ENCODE measurements at places on chromosomes 16 and 17.

GRCh38 chr16:87556941-87557459 is 45.3 kb upstream of the JPH3 start:
- no peak for DNase-seq

- DNase-seq: no peak
These were observed 32.1 kb downstream of the CTU2 start for GRCh38 chr16:88738151-88739084.

GRCh38 chr17:44350733-44351226 is 5.7 kb downstream of the GRN start:
- DNase-seq: peak; percentile 28

DNA sequence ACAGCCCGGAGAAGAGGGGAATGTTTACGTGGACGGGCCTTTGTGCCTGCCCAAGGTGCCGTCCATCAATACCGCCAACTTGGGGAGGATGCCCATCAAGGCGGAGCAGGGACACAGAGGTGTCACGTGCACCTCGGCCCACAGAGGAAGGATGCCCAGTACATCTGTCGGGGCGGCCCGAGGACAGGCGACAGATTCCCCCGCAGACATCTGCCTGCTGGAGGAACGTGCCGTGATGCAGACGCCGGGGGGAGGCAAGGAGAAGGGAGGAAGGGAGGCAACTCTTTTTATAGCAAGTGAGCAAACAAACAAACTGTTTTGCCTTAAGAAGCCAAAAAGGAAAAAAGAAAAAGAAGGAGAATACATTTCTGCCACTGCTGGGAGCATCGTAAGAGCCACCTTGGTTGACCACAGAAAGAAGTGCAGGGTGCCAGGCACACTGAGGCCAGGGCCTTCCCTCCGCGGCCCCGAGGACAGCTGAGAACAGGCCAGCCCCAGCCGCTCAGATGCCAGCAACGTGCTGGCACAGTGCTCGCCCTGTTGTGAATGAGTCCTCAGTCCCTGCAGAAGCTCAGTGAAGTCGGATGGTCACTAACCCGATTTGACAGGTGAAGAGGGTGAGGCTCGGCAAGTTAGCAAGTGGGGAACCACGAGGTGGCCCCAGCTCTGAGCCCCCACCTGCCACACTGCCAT is 146.4 kb downstream of the RBFOX3 start:
- no peak for DNase-seq

DNA sequence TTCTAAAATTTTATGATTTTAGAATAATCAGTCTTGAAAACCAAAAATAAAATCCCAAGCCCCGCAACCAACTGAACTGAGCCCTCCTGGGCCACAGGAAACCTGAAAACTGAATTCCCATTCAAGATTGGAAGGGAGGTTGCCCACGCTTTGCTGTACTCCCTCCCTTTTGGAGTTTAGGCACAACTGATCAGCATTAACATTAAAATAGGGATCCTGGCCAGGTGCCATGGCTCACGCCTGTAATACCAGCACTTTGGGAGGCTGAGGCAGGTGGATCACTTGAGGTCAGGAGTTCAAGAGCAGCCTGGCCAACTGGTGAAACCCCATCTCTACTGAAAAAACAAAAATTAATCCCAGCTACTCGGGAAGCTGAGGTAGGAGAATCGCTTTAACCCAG is 52.7 kb upstream of the NETO2 start:
- no peak for DNase-seq

DNA sequence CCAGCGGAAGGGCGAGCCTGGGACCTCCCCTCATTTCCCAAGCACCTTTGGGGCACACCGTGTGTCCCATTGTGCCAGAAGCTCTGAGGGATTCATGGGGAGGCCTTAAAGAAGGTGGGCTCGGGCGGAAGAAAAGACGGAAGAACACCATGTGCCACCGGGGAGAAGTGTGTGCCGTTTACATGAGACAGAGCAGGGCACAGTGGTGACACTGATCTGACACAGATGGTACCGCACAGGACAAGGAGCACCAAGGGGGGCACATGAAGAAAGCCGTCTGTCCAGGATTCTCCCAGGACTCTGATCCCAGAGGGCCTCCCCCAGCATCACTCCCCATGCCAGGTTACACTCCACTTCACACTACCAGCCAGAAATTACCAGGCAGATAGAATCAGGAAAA is 128.7 kb upstream of the CHMP6 start:
- DNase-seq: no peak

- DNase-seq: no peak
These were observed 45.6 kb downstream of the KNOP1 start for GRCh38 chr16:19672378-19672777.

DNA sequence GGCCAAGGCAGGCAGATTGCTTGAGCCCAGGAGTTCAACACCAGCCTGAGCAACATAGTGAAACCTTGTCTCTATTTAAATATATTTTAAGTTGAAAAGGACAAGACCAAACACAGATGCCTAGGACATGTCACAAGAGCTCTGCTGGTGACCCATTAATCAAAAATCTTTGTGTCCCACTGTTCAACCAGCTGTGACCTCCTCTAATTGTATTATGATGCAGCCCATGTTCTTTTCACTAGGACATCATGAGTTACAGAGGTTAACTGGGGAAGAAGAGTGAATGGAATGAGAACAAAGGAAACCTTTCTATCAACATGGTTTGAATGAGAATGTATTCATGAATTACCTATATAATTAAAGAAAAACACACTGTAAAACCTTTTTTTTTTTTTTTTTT is 7.0 kb downstream of the EFTUD2 start:
- DNase-seq: no peak

DNA sequence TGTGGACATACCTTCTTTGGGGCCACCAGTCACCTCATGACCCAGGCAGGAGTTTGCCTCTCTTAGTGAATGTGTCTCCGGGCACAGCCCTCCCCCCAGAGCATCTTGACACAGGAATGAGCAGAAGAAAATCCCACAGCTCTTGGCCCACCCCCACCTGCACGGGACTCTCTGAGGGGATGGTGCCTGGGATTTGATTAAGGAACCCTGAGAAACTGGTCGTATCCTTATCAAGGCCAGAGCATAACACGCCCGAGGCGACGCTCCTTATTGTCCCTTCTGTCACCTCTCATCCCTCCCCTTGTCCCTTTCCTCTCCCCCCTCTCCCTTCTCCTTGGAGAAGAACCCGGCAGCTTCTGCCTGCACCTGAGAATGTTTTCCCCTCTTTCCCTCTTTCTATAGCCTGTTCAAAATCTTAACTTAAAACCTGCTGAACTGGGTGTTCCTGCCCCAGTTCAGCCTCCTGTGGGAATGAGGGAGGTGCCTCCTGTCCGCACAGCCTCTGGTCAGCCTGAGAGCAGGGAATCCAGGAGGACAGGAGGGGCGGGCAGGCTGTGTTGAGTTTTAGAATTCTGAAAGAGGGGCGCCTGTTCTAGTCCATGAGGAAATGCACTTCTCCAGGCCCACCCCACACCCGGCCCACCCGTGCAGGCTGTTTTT is 140.7 kb upstream of the PLCG2 start:
- no peak for DNase-seq

GRCh38 chr17:50589095-50589705 is 28.7 kb downstream of the CACNA1G start:
- DNase-seq: no peak

DNA sequence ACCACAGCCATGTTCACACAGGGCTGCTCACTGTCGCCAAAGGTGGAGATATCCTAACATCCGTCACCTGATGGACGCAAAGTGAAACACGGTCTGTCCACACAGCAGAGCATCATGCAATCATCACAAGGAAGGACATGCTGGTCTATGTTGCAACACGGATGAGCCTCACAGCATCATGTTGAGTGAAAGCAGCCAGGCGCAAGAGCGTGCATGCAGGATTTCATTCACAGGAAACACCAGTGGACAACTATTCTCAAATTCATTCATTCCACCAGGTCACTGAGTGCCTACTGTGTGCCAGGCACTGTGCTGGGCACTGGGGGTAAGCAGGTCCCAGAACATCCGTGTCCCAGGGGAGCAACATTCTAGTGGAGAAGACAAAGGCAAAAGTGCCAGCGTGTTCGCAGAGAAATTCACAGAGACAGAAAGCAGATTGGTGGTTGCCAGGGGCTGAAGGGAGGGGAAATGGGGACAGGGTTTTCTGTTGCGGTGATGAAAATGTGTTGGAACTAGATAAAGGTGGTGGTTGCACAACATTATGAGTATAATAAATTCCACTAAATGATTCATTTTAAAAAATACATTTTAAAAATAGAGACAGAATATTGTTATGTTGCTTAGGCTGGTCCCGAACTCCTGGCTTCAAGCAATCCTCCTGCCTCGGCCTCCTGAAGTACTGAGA is 22.7 kb upstream of the KCNJ12 start:
- DNase-seq: no peak

DNA sequence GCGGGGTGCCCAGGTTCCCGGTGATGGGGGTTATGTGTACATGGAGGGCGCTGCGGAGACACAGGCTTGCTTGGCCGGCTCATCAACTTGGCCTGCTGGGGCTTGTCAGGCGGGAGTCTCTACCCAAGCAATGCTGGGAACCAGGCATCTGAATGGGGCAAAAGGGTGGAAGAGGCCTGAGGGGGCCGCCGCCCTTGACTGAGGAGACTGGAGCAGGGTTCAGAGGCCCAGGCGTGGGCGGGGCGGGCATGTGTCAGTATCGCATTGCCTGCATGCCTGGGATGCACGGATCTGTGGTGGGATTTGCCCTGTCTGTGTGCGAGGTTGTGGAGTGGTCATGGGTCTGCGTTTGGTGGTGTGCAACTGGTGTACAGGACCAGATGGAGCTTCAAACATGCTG is 21.1 kb downstream of the ARHGAP23 start:
- no peak for DNase-seq

- DNase-seq: no peak
These were observed 3.4 kb downstream of the SLC38A10 start for GRCh38 chr17:81291662-81292061.

DNA sequence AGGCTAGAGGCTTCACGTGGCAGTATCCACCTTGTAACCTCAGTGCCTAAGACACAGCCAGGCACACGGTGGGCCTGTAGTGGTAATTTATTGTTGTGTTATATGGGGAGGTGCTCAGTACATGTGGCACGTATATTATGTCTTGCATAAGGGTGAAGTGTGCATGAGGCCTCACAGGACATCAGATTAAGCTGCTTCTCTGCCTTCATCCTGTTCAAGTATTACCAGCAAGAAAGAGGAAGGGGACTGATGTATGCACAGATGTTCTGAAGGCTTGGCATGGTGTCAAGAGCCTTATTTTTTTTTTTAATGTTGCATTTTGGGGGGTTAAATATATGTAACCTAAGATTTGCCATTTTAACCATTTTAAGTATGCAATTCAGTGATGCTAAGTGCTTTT is 71.6 kb downstream of the ABCC1 start:
- no peak for DNase-seq

DNA sequence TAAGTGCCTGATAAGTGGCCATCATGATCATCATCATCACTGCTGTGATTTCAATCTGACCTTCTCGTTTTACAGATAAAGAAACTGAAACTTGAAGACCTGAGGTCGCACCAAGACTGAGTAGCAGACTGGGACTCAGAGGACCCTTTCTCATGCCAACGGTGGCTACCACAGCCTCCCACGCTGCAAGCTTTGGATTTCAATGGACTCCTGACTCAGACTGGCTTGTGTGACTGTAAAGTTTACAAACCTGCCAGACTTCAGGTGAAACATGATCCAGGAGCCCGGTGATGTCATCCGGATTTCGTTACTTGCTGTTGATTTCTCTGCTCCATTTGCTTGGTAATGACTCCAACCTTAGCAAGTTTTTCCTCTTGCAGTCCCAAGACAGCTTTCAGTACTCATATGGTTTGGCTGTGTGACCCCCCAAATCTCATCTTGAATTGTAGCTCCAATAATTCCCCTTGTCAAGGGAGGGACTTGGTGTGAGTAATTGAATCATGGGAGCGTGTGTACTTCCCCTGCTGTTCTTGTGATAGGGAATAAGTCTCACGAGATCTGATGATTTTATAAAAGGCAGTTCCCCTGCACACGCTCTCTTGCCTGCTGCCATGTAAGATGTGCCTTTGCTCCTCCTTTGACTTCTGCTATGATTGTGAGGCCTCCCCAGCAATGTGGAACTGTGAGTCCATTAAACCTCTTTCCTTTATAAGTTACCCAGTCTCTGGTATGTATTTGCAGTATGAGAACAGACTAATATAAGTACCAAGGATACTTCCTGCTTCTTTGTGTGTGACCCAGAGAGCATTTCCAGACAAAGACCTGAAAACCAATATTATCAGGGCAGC is 26.7 kb upstream of the IRX6 start:
- DNase-seq: no peak

DNA sequence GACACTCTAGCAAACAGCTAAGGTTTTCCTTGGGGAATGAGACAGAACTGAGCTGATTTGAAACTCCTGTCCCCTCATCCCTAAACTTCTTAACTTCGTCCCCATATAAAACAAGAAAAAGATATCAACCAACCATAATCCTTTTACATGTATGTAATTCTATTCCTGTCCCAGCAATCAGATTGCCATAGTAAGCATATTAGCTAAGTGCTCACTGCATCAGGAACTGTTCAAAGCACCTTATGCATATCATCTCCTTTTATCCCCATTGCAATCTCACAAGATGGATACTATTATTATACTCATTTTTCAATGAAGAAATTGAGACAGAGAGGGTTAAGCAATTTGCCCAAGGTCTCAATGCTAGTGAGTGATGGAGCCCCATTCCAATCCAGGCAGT is 6.8 kb downstream of the KIF18B start:
- DNase-seq: no peak

DNA sequence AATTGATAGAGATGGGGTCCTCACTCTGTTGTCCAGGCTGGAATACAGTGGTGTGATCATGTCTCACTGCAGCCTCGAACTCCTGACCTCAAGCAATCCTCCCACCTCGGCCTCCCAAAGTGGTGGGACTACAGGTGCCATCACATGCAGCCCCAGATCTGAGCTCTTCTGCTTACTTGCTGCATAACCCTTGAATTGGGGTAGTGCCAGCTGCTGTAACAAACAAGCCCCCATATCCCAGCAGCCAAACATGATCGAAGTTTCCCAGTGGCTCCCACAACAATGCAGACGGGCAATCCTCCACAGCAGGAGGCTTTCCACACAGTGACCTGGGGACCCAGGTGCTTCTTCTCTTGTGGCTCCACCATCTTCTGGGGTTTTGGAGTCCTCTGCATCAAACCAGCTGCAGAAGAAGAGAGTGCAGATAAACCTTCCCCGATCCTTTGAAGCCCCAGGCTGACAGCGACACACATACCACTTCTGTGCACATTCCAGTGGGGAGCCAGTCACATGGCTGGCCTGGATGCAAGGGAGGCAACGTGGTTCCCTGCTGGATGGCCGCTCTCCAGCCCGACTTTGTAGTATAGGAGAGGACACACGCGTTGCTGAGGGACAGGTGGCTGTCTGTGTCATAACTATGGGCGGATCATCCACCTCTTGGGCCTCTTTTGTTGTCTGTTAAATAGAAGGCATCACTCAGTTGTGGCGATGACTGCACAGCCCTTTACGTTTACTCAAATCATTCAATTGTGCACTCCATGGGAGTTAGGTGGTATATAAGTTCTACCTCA is 16.7 kb downstream of the SBK1 start:
- DNase-seq: no peak

- no peak for DNase-seq
These were observed 42.2 kb downstream of the PAFAH1B1 start for GRCh38 chr17:2635675-2636074.

Measured in NCI-H1048 (cell line).